ENCODE measurements at places on chromosomes 12 and 14.
A peak's percentile ranks its signal among the peaks of the same experiment; 100 is the strongest.

- no peak for DNase-seq
Observed at GRCh38 chr14:35808076-35808637, 938 bp downstream of the RALGAPA1 start.

- DNase-seq = peak; percentile 83
Observed at GRCh38 chr14:22653012-22653621, 9.0 kb upstream of the OR6J1 start.

- DNase-seq = no peak
Observed at GRCh38 chr14:51862176-51862796, 1.9 kb downstream of the GNG2 start.

GRCh38 chr14:69324341-69324931 is 64.5 kb downstream of the GALNT16 start:
- no peak for DNase-seq

DNA sequence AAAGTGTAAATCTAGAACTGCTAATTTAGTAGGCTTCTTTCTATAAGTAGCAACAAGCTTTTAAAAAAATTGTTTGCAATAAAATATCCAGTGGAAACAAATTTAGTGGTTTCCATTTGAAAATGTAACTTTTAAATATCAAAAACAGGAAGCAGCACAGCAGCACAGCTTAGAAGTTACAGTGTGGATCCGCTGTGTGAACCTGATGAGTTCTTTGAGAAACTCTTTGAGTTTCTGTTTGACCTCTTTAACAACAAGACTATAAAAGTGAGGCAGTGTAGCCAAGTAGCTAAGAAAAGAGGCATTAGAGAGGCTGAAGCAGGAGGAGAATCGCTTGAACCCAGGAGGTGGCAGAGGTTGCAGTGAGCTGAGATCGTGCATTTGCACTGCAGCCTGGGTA is 178.3 kb downstream of the NAV3 start:
- no peak for DNase-seq

DNA sequence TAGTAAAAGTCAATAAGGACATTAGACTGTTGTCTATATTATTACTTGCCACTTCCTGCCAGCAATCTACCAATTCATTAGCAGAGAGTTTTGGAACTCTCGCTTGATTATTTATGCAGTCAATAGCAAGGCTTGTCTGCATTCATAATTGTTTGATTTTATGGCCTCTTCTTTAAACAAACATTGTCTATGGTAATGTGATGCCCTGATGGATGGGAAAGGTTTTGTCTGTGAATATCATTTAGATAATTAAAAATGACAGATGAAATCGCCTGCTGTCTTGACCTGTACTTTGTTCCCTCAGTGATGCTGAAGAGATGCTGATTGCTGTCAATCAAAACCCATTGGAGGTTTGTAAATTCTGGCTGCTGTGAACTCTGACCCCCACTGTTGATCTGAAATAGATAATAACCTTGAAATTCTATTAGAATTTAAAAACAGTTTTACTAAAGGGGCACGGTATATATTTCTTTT is 455.3 kb downstream of the NPAS3 start:
- DNase-seq = no peak
